Activated CD8-positive, alpha-beta memory T cell treated with anti-CD3 and anti-CD28 coated beads for 1 hour (primary cell): ENCODE measurements at places on chromosomes 5 and 9.
A peak's percentile ranks its signal among the peaks of the same experiment; 100 is the strongest.

DNA sequence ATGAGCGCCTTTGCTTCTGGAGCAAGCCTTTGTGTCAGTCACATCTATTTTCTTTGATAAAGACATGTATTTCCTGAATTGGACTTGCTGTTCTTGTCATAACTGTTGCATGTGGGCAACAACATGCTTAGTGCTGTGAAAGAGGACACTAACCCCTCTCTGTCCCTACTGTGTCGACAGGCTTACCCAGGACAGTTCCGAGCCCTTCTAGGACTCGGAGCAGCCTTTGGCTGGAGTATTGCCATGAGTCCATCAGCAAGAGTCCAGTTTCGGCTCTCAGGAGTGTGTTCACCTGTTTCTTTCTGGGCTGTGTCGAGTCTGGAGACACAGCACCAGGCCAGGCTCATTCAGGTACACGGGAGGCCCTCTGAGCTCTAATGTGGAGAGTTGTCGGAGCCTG lies 36.1 kb upstream of the PHF2 start:
- no peak for DNase-seq

DNA sequence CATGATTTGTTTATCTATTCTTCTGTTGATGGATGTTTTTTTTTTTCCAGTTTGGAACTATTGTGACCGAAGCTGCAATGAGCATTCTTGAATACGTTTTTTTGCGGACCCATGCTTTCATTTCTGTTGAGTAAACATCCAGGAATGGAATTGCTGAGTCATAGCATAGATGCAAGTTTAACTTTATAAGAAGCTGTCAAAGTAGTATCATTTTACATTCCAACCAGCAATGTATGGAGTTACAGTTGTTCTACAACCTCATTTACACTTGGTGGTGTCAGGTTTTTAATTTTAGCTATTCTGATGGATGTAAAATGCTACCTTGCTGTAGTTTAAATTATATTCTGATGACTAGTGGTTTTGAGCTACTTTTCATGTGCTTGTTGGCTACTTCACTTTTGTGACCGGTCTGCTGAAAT lies 49.0 kb downstream of the NPR3 start:
- DNase-seq: no peak

- no peak for DNase-seq
These were observed 87.5 kb upstream of the SSBP2 start for GRCh38 chr5:81838307-81838906.

- no peak for DNase-seq
These were observed 58.0 kb downstream of the ADAMTS16 start for GRCh38 chr5:5198135-5198534.

DNA sequence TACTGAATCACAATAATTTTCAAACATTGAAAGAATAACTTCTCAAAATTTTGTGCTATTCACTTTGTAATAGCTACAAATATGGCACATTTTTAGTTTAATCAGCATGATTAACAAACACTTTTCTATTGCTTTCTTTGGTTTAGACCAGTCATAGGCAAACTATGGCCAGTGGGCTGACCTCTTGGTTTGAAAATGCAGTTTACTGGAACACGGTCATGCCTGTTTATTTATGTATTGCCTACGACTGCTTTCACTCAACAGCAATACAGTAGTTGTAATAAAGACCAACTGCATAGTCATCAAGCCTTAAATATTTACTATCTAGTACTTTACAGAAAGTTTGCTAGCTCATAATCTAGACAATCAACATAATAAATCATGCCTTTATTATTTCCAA lies 810.8 kb downstream of the TLE1 start:
- no peak for DNase-seq

DNA sequence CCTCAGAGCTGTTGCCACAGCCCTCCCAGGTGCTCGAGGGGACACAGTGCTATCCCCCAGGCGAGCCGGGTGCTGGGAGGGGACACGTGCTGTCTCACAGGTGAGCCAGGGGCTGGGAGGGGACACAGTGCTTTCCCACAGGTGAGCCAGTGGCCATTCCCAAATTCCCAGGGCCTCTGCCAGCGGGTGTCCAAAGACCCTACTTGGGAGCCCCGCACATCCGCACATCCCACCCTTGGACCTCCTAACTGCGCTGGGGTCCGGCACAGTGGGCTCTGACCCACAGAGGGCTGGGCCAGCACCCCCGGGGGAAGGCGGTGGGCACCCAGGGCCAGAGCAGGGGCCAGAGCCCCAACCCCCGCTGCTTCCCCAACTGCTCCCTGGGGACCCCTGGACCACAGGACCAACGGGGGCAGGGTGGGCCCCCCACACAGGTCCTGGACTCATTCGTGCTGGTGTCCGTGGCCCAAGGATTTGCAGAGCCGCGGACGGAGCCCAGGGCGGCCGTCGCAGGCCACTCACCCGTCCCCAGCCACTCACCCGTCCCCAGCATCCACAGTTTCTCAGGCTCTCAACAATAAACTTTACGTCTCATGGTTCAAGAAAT lies 17.9 kb downstream of the EXD3 start:
- no peak for DNase-seq

DNA sequence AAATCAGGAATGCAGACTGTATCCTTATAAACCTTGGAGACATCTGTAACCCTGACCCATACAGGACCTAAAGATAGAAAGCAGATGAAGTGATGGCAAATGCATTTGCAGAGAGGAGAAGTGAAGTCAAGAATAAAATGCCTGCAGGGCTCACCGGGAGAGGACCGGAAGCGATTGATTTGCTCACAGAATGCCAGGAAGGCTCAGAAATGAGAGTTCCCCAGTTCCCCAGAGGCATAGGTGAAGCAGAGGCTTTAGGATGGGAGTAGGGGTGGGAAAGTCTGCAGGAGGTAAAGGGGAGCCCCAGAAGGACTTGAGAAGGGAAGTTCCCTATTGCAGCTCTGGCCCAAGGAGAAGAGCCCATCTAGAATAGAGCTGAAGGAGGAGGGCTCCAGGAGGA lies 63.9 kb upstream of the TNFAIP8 start:
- DNase-seq: no peak

DNA sequence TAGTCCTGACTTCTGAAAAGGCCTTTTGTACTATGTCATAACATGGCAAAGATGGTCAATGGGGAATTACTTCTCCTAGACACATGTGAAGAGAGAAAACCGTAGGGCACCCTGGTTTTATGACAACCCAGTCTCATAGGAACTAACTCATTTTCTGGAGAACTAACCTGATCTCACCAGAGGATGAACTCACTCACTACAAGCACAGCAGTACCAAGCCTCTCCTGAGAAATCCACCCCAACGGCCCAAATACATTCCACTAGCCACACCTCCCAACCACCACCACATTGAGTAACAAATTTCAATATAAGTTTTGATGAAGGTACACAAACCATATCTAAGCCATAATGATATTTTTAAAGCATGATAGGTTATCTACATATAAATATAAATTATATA lies 909.3 kb upstream of the CDH10 start:
- DNase-seq: no peak

DNA sequence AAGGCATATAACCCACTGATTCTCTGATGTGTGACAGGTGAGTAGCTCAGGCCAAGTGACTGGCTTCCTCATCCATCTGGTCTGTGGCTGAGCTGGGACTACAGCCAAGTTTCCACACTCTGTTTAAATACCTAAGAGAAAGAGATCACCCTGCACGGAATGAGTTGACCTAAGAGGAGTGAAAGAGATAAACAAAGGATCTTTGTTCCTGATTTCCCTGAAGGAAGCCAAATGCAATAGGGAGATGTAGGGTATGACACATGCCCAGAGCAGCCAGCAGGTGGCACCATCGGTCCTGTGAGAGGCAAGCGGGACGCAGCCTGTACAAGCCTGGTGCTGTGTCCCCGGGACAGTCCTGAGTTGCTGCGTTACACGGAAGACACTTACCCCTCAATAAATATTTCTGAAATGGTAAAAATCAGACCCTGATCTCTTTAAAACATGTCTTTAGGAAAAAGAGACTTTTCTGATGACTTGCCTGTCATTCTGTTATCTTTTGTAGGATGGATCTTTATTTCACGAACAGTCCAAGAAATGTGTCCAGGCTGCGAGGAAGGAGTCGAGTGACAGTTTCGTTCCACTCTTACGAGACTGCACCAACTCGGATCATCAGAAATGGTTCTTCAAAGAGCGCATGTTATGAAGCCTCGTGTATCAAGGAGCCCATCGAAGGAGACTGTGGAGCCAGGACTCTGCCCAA lies 41.1 kb downstream of the GALNT12 start:
- peak; percentile 40 for DNase-seq

DNA sequence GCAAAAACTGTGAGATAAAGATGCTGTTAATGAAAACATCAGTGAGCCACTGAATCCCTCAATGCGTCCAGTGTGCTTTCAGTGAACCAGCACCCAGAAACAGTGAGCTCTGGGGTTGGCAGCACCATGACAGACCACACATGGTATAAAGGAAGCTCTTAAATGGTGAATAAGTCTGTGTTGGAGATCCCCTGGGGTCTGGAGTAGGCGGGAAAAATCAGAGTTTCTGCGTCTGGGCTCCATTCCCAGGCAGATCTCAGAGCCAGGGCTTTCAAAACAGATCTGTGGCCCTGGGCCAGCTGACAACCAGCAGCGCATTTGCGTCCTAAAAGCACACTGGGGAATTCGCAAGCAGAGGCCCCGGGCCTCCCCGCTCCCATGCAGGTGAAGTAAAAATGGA lies 233.5 kb downstream of the FRMD3 start:
- DNase-seq: no peak

DNA sequence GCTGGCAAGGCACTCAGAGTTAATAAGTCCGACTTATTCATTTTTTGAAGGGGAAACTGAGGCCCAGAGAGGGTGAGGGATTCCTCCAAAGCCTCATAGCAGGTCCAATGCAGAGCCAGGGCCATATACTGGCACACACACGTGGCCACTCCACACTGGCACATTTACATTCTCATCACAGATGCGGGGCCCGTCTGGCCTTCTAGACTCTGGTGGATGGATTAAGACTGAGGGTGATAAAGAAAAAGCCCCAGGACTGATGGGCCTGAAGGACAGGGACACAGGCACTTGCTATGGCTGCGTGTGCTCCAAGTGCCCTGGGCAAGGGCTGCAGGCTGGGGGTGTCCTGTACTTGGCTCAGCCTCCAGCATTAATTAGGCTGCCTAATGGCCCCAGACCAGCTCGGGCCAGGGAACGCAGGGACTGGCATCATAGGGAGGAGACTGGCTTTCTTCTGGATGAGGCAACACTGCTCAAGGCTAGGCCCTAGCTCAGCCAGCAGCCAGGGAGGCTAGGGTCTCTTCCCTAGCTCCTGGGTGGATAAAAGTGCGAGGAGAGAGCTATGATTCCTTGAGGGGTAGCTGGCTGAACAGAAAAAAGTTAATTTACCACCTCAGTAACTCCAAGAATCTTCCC lies 28.5 kb upstream of the CSF1R start:
- no peak for DNase-seq

- no peak for DNase-seq
These were observed 42.2 kb upstream of the SLC28A3 start for GRCh38 chr9:84382720-84383119.

DNA sequence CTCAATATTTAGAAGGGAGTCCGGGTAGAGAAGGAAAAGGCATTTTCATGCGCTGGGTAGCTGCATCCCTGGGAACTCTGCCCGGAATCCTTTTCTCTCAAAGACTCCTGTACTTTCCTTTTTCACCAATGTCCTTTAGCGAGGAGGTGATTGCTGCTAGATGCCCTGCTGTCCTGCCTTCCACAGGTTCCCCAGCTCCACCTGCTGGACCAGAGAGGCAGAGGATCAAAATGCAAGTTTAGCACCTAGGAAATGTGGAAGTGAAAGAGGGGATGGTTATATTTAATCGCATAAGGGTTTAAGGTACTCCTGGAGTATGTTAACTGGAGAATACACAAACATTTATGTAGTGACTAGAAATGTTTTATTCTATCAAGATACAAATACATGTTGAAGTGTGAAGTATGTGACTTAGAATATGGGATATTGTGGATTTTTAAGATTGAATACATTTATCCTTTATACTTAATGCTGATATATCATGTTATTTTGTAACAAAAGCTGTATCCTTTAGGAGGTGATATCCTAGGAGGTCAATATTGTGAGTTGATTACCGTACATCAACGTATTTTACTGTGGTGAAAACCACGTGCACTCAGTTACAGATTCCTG lies 145.7 kb downstream of the ARHGAP26 start:
- DNase-seq: no peak

DNA sequence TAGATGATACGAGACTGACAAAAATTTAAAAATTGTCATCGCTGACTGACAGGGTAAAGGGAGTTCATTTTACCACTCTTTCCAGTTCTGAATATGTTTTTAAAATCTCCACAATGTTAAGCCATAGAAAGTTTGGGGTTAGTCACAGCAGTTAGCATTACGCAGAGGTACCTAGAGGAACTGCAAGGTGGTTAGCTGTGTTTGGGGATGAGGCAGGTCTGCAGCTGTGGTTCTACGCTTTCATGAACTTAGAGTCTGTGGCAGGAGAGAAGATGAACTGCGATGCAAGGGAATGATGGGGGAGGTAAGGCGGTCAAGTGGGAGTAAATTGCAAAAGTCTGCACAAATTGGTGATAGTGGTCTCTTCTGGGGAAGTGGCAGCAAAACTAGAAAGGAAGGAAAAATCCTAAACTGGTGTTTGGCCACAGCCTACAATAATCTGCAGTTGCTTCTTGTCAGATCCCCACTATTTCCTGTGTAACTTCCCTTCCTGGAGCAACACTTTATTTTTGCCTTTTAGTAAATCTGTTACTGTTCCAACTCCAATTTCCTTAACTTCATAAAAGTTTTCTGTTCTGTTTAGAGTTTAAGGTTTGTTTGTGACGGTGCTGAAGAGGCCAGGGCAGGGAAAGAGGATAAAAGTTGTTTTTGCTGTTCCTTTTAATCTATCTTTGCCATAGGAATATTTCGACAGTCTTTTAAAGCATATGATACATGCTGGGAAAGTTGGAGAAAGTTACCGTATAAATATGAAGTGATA lies 38.6 kb upstream of the SNX2 start:
- DNase-seq: no peak

GRCh38 chr9:132742821-132743311 lies 72.6 kb downstream of the GTF3C4 start:
- DNase-seq: no peak

- DNase-seq: no peak
These were observed 148.2 kb downstream of the FBXL17 start for GRCh38 chr5:108233617-108234155.

GRCh38 chr5:135642488-135642870 lies 63.7 kb upstream of the CXCL14 start:
- DNase-seq: no peak

- no peak for DNase-seq
These were observed 1.3 kb downstream of the NIM1K start for GRCh38 chr5:43193181-43193893.

GRCh38 chr5:66757219-66757833 lies 161.1 kb downstream of the MAST4 start:
- no peak for DNase-seq

DNA sequence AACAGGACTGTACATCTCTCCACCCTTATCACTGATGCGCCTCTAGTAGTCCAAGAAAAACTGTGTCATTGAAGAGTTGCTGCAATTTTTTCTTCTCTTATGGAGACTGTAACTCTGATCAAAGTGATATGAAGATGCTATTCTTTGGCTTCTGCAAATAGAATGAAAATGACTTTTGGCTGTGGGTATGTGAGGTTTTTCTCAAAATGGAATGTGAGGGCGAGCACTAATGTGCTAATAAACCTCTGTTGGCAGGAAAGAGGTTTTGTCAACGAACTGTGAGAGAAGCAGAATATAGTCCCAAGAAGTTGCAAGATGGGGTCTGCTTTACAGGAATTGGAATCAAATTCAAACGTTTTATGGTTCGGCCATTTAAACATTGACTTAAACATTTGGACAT lies 252.0 kb upstream of the GAS1 start:
- DNase-seq: no peak
